ENCODE measurements at places on chromosomes 7 and 10.

DNA sequence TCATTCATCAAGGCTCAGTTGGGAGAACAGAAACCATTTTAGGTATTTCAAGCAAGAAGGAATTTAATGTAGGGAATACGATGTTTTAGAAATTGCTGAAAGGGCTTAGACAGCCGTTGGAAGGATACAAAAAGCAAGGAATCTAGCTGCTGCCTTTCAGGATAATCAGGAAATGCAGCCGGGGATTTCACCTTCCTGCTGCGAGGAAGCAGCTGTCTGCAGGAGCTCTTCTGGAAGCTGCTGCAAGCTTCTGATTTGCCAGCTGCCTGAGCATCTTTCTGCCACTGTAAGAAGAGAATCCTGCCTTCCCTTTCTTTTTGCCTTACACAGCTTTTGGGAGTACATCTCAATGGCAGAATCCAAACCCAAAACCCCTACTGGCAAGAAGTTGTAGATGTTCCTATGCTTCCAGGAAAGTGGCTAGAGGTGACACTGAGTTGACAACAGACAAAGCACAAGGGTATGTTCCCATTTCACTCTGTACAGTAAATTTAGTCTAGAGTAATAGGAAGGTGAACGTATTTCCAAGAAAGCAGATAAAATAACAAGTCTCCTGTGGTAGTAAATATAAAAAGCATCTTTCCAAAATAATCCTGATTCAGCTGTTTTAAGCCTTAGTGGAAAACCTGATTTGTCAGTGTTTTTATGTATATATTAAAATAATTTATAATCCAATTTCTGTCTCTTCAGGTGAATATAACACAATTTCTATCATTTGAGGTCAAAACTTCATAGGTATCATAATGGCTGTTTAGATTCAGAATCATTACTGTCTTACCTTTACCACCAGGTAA lies 148.4 kb upstream of the LRGUK start:
- DNase-seq = no peak

DNA sequence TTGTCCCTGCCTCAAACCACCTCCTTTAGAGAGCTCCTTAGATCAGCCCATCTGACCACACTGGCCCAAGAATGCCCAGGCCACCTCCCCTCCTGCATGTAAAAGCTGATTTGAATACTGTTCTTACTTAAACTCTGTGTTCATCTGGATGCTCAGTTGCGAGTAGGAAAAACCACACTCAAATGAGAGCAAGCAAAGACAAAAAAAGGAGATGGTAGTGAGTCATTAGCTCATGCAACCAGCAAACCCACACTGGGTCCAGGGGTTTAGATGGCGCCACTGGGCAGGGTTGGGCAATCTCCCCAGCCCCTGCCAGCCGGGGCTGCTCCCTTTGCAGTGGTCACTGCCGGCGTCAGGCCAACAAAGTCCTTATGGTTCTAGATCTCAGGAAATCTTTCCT lies 32.7 kb downstream of the TSPAN15 start:
- no peak for DNase-seq

- no peak for DNase-seq
These were observed 303.3 kb upstream of the IGFBP3 start for GRCh38 chr7:46224363-46224762.

GRCh38 chr7:159045839-159046238 lies 98.8 kb downstream of the VIPR2 start:
- no peak for DNase-seq

DNA sequence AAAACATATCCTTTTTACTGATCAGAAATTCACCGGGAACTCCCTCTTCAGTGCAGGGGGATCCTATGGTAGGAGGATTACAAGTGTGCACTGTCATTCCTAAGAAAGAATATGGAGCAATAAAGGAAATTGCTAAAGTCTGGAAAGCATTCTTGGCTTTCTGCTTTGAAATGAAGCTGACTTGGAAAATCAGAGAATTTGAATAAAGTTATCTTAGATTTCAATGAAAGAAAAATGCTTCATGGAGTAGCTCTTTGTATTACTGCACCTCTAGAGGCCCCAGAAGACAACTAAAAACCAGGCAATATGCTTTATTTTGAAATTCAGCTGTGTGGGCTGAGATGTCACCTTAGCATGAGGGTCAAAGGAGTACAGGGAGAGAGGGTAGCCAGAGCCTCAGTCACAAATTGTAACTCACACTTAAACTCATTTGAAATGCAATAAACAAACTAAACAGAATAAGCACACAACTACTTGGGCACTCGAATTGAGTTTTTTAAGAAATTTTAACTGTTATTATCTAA lies 102.5 kb downstream of the IMMP2L start:
- no peak for DNase-seq

- no peak for DNase-seq
These were observed 1.6 kb downstream of the LAMB4 start for GRCh38 chr7:108128514-108128913.

DNA sequence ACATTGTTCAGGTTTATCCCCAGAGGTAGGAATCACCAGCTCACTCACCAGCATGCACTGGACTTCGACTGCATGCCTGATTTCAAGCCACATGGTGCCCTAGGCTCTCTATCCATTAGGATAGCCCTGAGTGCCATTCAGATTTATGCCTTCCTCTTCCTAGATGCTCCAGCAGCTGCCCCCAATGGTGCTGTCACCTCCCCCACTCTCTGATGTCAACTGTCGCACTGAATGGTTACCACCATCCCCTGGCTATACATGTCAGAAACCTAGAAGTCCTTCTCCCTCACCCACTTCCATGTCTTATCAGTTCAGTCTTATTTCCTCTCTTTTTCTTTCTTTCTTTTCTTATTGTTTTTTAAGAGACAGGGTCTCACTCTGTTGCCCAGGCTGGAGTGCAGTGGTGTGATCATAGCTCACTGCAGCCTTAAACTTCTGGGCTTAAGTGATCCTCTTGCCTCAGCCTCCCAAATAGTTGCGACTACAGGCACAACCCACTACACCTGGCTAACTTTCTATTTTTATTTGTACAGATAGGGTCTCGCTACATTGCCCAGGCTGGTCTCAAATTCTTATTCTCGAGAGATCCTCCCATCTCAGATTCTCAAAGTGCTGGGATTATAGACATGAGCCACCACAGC lies 2.9 kb downstream of the SFXN4 start:
- DNase-seq = no peak

GRCh38 chr10:78336402-78336791 lies 302.7 kb downstream of the RPS24 start:
- peak; percentile 50 for DNase-seq

DNA sequence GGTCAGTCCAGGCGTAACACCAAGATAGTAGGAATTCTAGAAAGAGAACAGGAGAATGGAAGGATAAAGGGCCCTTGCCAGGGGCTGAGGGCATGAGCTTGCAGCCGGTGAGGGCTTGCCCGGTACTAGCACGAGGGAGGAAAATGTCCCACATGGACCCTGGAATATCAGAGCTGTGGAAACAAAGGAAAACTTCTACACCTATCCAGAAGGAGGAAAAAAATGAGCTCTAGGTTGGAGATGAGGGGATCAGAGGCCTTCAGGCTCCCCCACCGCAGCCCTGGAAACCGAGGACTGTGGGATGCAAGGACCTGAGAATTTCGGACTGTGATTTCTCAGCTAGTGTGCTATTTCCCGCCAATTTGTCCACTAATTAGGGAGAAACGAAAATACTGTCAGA lies 22.1 kb downstream of the RAMP3 start:
- DNase-seq = no peak

DNA sequence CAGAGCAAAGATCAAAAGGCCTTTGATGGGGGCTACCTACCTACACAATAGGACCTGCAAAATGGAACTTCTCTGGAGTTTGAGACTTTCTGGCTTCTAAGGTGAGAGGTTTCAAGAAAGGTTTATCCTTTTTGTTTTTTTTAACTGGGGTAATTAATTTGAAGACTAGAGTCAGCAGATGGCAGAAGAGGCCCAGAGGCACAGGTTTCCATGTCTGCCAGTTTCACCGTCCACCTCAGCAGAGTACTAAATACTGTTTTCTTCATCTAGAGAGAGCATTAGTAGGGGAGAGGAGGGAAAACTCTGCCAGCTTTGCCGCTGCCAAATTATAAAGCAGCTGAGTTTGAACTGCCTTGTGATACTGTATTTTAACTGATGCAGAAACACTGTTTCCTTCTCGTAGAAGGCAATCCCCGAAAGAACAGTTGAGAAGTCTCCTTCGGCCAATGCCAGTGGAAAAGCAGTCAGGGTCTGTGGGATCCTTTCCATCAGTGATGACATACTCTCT lies 138.7 kb downstream of the SLC25A13 start:
- no peak for DNase-seq

DNA sequence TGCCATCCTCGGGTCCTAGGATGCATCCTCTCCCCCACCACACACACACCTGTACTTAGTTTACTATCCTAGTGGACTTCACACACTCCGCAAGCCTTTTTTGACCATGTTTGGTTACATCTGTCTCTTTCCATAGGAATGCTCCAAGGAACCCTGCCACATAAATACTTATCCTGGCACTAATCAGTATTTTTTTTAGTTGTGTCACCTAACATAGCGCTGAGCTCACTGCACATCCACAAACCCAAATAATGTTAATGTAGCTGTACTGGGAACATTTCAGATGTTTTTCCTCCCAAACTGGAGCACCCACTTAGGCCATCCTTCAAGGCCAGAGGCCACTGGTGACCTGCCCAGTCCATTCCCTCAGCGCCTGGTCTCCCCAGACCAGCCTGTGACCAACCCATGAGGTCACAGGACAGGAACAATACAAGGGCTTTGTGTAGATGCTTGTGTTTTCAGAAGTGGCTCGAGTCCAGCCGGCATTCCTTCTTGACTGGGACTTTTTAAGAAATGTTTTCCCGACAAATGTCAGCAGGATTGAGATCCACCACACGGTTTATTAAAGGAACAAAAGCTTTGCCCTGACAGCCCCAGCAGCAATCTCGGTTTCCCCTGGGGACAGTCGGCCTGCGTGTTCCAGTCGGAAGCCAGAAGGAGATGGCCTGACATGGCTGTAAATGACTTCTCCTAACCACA lies 181.4 kb downstream of the JCAD start:
- DNase-seq = no peak

GRCh38 chr10:117365612-117366011 lies 9.6 kb downstream of the PDZD8 start:
- no peak for DNase-seq

- no peak for DNase-seq
These were observed 345.1 kb downstream of the NXPH1 start for GRCh38 chr7:8778459-8778858.

GRCh38 chr10:4512671-4513240 lies 313.3 kb upstream of the AKR1E2 start:
- DNase-seq = peak; percentile 86
